Naive thymus-derived CD4-positive, alpha-beta T cell (primary cell): ENCODE measurements at places on chromosomes 13 and 19. TPM values are rescaled to one million over a fixed set of nuclear protein-coding genes. Genes with fewer than 3 reads are reported as not detected.

The SHANK1 gene
- not detected for total RNA-seq

The SEMA6B gene
- total RNA-seq = 0.54 TPM

The SHISA7 gene
- total RNA-seq = not detected

The CYP4F2 gene
- 0.42 TPM for total RNA-seq

The IL17D gene
- total RNA-seq = not detected

The RGL3 gene
- not detected for total RNA-seq

The IRGC gene
- total RNA-seq = not detected

The TMEM86B gene
- total RNA-seq = 10.5 TPM

The LDLR gene
- total RNA-seq = 39.0 TPM

The ERCC1 gene
- total RNA-seq = 53.4 TPM

The RUBCNL gene
- total RNA-seq = 0.56 and 1.1 TPM in 2 replicates

The SYDE1 gene
- total RNA-seq = 1.6 TPM

The PTPRH gene
- not detected in 2 replicates for total RNA-seq

The ERICH4 gene
- not detected for total RNA-seq

The ZNF284 gene
- total RNA-seq = 4.4 TPM

The ZNF667 gene
- not detected in 2 replicates for total RNA-seq

The RAP2A gene
- 31.2 and 33.2 TPM in 2 replicates for total RNA-seq

The KLK15 gene
- total RNA-seq = not detected in 2 replicates

The AMER2 gene
- total RNA-seq = not detected in 2 replicates

The DNMT1 gene
- total RNA-seq = 311 and 334 TPM in 2 replicates

The FUZ gene
- total RNA-seq = 26.8 TPM

The FAM83E gene
- total RNA-seq = 3.4 TPM

The EXOC3L2 gene
- not detected for total RNA-seq
